Cardiac ventricle fibroblast (primary cell): ENCODE measurements at places on chromosomes 5 and 9. TPM values are rescaled to one million over a fixed set of nuclear protein-coding genes. Genes with fewer than 3 reads are reported as not detected.

NR5A1 gene
- total RNA-seq, result not detected in 2 replicates

ARHGEF37 gene
- 2.2 and 2.7 TPM in 2 replicates for total RNA-seq

C1QTNF3 gene
- 0.31 and 0.78 TPM in 2 replicates for total RNA-seq

GNA14 gene
- total RNA-seq, result 2.2 and 3.0 TPM in 2 replicates

C5orf58 gene
- not detected in 2 replicates for total RNA-seq

PKD2L2 gene
- not detected in 2 replicates for total RNA-seq

PCDHB11 gene
- 0.34 and 0.62 TPM in 2 replicates for total RNA-seq

LRRC8A gene
- total RNA-seq, result 30.5 and 31.8 TPM in 2 replicates

GRXCR2 gene
- total RNA-seq, result not detected in 2 replicates

F2RL1 gene
- 16.7 and 30.1 TPM in 2 replicates for total RNA-seq

CAMK4 gene
- 0.44 and 0.94 TPM in 2 replicates for total RNA-seq

SHOC1 gene
- total RNA-seq, result not detected in 2 replicates

ARHGEF28 gene
- total RNA-seq, result 1.2 and 6.0 TPM in 2 replicates

FAM153A gene
- not detected in 2 replicates for total RNA-seq

C9orf85 gene
- 12.1 and 15.9 TPM in 2 replicates for total RNA-seq

GRIN1 gene
- total RNA-seq, result 0.29 TPM in 1 of 2 replicates, not detected in the other

ALDH7A1 gene
- total RNA-seq, result 34.7 and 47.3 TPM in 2 replicates

ADAMTSL2 gene
- total RNA-seq, result 5.8 and 6.8 TPM in 2 replicates

TPM2 gene
- 721 and 812 TPM in 2 replicates for total RNA-seq

TNFSF8 gene
- not detected in 2 replicates for total RNA-seq

ADAMTS12 gene
- 20.2 and 20.8 TPM in 2 replicates for total RNA-seq

MZB1 gene
- total RNA-seq, result not detected in 2 replicates

LRRC70 gene
- 0.87 and 1.5 TPM in 2 replicates for total RNA-seq

ANKRD20A1 gene
- not detected in 2 replicates for total RNA-seq

SPINK1 gene
- not detected in 2 replicates for total RNA-seq

ADRB2 gene
- total RNA-seq, result not detected in 2 replicates

ABO gene
- total RNA-seq, result 0.06 TPM in 1 of 2 replicates, not detected in the other

RMRP gene
- 5,423 and 6,533 TPM in 2 replicates for total RNA-seq

DCTN3 gene
- total RNA-seq, result 57.8 and 71.7 TPM in 2 replicates

PCDHGB7 gene
- total RNA-seq, result 19.9 and 21.6 TPM in 2 replicates

PCDHA3 gene
- total RNA-seq, result 0.10 and 0.25 TPM in 2 replicates

PCDHA7 gene
- total RNA-seq, result 0.15 and 0.56 TPM in 2 replicates

CCNO gene
- total RNA-seq, result 0.10 and 0.25 TPM in 2 replicates

HBEGF gene
- 1.0 and 1.9 TPM in 2 replicates for total RNA-seq

GARIN3 gene
- not detected in 2 replicates for total RNA-seq

FABP6 gene
- not detected in 2 replicates for total RNA-seq

ORM2 gene
- not detected in 2 replicates for total RNA-seq

TNC gene
- total RNA-seq, result 1.2 and 1.4 TPM in 2 replicates
